ENCODE measurements at places on chromosomes 4 and X.

DNA sequence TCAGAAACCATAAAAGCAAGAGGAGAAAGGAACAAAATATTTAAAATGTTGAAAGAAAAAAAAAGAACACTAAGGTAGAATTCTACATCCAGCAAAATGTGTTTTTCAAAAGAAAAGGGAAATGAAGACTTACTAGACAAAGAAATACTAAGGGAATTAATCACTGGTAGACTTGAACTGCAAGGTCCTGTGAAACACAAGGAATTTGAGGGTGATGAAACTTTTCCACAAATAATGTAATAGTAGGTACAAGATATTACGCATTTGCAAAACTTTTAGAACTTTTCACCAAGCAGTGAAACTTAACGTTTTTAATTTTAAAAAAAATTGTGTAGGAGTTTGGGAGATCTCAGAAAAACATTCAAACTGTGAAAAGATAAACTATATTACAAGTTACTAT is 180.3 kb upstream of the MAGEB16 start:
- DNase-seq: no peak

- peak; percentile 61 for DNase-seq
Observed at GRCh38 chr4:154010371-154010770, 221.5 kb upstream of the SFRP2 start.

GRCh38 chr4:143016171-143016570 is 168.5 kb upstream of the USP38 start:
- no peak for DNase-seq

- DNase-seq: no peak
Observed at GRCh38 chr4:77617203-77617602, 11.6 kb downstream of the CXCL13 start.

GRCh38 chr4:155540698-155541097 is 126.0 kb upstream of the GUCY1A1 start:
- no peak for DNase-seq

GRCh38 chrX:125757794-125758564 is 408.1 kb downstream of the DCAF12L2 start:
- no peak for DNase-seq

DNA sequence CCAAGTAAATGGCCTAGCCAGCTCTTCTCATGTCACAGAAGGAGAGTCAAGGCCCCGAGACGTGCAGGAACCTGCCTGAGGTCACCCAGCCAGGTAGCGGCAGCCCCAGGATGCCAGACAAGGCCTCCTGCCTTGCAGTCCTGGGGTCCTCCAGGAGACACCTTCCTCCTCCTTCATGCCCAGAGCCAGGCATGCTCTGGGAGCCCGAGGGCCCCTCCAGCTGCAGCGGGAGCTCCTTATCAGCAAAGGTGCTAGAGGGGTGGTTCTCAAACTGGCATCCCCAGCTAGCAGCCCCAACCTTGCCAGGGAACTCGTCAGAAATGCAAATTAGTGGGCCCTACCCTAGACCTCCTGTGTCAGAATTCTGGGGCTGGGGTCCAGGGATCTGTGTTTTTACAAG is 56.2 kb upstream of the AFAP1 start:
- no peak for DNase-seq

All from BJ (cell line).